ENCODE measurements at places on chromosomes 3 and 15. TPM values are rescaled to one million over a fixed set of nuclear protein-coding genes. Genes with fewer than 3 reads are reported as not detected.

DNA sequence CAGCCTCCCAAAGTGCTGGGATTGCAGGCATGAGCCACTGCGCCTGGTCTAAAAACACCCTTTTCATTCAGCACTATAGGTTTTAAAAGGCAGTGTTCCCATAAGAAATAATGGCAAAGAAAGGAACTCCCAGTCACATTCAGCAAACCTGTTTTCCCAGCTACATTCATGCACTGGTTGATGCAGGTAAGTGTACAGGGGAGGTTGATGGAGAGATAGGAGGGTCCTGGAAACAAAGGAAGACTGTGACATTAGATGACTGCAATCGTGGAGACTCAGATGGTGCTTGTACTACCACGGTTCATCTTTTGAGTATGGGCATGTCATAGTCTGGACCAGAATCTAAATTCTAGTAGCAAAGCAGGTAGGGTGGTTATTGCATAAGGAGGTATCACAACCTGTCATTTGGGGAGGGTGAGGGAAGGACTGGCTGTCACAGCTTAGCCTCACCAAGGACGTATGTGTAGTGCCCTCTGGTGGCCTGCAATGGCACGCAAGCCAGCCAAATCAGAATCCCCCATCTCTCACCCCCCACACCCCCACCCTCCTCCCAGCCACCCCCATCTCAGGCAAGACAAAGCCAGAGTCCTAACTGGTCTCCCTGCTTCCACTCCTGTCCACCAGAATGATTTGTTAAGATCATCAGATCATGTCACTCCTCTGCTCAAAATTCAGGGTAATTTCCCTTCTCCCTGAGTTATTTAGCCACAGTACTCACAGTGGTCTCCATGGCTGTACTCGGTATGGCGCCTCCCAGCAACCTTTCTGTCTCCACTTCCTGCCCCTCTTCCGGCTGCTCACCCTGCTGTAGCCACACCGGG is 28.8 kb upstream of the UBL7 start:
- H3K36me3 ChIP-seq: no peaks in the 10 kb centered on the region
- no peaks in the 10 kb centered on the region for H3K4me1 ChIP-seq
- DNase-seq: peak; percentile 86
- H3K27ac ChIP-seq: no peak overlapping the region

GRCh38 chr3:25456723-25457670 is 28.9 kb downstream of the RARB start:
- no peaks in the 10 kb centered on the region for H3K27me3 ChIP-seq
- H3K36me3 ChIP-seq: no peaks in the 10 kb centered on the region
- DNase-seq: no peak
- H3K4me3 ChIP-seq: no peak overlapping the region

DNA sequence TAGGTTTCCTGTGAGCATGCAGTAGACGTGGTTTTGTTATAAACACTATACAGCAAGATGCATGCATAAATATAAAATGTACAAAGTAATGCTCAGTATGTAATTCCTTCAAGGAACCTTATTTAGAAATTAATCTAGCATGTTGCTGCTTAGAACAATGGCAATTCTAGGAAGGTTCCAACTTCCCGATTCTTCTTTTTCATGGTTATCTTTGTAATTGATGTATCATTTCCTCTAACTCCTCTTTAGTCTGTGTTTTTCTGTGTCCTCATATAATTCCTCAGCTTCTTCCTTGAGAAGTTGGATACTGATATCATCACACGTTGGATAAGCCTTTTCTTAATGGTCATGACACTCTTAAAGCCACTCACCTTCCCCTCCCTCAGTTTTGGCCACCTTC is 3.5 kb downstream of the TSEN2 start:
- peaks cover 7% of the 10 kb centered on the region for H3K4me1 ChIP-seq
- DNase-seq: no peak
- peaks cover 29% of the 10 kb centered on the region for H3K36me3 ChIP-seq
- H3K27me3 ChIP-seq: no peaks in the 10 kb centered on the region
- H3K27ac ChIP-seq: no peak overlapping the region

GRCh38 chr3:170714562-170715535 is 129.0 kb upstream of the SLC7A14 start:
- no peak for DNase-seq
- no peaks in the 10 kb centered on the region for H3K27me3 ChIP-seq
- H3K4me1 ChIP-seq: no peaks in the 10 kb centered on the region

- DNase-seq: no peak
- no peak overlapping the region for H3K4me3 ChIP-seq
- H3K27me3 ChIP-seq: no peaks in the 10 kb centered on the region
- no peak overlapping the region for H3K27ac ChIP-seq
Observed at GRCh38 chr3:114714237-114714636, 420.4 kb downstream of the TIGIT start.

GRCh38 chr15:55361048-55361447 is 42.0 kb downstream of the PIGB start:
- H3K27ac ChIP-seq: no peak overlapping the region
- H3K4me3 ChIP-seq: no peak overlapping the region
- DNase-seq: no peak
- H3K27me3 ChIP-seq: no peaks in the 10 kb centered on the region
- no peaks in the 10 kb centered on the region for H3K4me1 ChIP-seq
- H3K36me3 ChIP-seq: no peaks in the 10 kb centered on the region

DNA sequence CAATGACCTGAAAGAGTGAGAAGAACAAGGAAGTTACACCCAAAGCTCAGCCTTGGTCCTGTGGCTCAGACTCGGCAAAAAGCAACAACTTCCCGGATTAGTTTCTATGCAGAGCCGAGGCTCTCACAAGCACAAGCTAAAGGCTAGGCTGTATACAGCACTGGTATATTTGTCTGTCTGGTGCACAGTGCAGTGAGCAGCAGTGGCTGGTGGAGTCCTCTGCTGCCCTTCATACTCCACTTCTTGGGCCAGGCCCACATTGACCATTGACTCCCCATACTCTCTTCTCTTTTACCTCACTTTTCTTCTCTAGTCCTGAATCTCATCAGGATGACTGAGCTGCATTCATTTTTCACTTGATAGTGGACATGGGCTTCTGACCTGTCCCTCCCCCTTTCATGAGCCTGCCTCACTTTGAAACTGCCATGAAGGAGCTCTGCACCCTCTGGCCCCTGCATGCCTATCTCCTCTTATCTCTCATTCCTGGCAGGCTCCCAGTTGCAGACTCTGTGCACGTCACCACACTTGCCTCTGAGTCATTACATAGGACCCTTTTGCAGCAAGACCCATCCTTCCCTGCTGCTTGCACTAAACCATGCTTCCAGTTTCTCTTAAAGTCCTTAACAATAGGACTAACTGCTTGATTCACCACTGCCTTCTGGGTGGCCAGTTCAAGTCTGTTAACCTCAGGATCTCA is 379.3 kb downstream of the NTRK3 start:
- no peak overlapping the region for H3K4me3 ChIP-seq
- no peak for DNase-seq
- no peak overlapping the region for H3K27ac ChIP-seq
- no peaks in the 10 kb centered on the region for H3K36me3 ChIP-seq

DNA sequence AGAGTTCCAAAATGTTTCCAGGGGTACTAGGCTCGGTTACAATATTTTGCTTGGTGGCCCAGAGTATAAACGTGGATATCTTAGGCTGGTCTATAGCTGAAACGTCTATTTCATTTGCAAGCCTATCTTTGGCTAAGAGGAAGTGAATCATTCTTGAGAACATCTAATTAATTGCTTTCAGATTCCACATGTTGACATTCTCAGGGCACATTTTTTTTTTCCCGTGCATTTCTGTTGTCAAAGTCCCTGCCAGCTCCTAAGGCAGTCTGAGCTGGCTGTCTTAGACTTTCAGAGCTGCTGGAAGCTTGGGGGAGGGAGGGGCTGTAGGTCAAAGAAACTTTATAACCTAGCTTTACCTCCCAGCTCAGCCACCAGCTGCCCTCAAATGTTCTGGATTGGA is 23.2 kb upstream of the LAMP3 start:
- no peaks in the 10 kb centered on the region for H3K4me1 ChIP-seq
- H3K36me3 ChIP-seq: no peaks in the 10 kb centered on the region
- H3K27me3 ChIP-seq: no peaks in the 10 kb centered on the region
- DNase-seq: no peak

- no peak for DNase-seq
- H3K27ac ChIP-seq: no peak overlapping the region
- H3K4me1 ChIP-seq: peaks cover 7% of the 10 kb centered on the region
- H3K27me3 ChIP-seq: no peaks in the 10 kb centered on the region
- no peaks in the 10 kb centered on the region for H3K36me3 ChIP-seq
Observed at GRCh38 chr3:192842138-192842537, 75.5 kb downstream of the MB21D2 start.

Gene STRC
- total RNA-seq: 0.42 TPM

DNA sequence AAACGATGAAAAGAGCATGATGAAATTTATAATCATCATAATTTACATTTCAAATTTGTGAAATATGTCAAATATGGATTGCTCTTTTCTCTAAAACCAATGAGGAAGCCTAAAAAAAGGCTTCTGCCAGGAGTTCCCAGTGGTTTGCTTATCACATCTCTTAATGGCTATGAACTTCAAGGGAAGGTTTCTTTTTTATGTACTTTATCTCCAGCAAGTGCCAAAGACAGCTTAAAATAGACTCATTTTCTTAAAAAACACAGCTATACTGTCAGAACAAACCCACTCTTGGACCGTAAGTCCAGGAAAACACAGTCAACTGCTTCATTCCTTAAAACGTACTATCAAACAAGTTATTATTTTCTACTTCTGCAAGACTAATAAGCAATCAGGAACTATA is 80.2 kb downstream of the DLG1 start:
- 0 out of 2 replicates have a peak, but pooled peaks cover 7% of the 10 kb centered on the region for H3K4me1 ChIP-seq
- H3K4me3 ChIP-seq: no peak overlapping the region
- no peaks in the 10 kb centered on the region for H3K36me3 ChIP-seq
- no peak for DNase-seq
- no peaks in the 10 kb centered on the region for H3K27me3 ChIP-seq
- H3K27ac ChIP-seq: no peak overlapping the region

GRCh38 chr3:159829056-159829455 is 159.6 kb upstream of the IL12A start:
- H3K36me3 ChIP-seq: no peaks in the 10 kb centered on the region
- no peaks in the 10 kb centered on the region for H3K27me3 ChIP-seq
- H3K4me1 ChIP-seq: no peaks in the 10 kb centered on the region
- H3K4me3 ChIP-seq: no peak overlapping the region
- no peak overlapping the region for H3K27ac ChIP-seq

All from H1 (cell line).